B cell (primary cell): ENCODE measurements at places on chromosomes 13 and 19.

DNA sequence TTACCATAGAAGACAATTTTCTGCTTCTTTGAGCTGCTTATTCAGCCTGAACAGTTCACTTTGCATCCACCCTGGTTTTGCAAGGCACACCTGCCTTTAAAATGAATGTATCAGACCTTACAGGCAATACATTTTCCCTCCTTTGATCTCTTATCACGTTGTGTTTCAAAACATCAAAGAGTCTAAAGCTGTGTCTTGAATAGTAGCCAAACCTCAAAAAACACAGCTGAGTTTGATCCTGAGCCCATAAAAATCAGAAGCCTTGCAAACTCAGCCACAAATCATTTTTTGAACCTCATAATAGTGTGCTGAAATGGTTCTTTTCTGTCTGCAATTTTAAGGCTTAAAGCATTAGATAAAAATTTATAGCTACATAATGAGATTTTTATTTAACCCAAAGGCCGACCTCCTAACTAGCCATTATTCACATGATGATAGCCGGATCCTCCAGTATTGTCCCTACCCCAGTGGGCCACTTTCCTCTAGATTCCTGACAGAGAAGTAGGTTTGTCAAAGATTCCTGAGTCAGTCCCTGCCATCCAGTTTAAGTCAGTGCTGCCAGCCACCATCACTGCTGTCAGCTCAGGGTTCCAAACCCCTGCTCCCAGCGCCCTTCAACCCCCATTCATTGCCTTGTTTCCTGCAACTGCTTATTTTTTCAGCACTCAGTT is 71.8 kb downstream of the CAB39L start:
- H3K4me1 ChIP-seq: peaks cover 37% of the 10 kb centered on the region
- no peak overlapping the region for H3K4me3 ChIP-seq
- no peaks in the 10 kb centered on the region for H3K36me3 ChIP-seq
- peak; percentile 20 for DNase-seq

DNA sequence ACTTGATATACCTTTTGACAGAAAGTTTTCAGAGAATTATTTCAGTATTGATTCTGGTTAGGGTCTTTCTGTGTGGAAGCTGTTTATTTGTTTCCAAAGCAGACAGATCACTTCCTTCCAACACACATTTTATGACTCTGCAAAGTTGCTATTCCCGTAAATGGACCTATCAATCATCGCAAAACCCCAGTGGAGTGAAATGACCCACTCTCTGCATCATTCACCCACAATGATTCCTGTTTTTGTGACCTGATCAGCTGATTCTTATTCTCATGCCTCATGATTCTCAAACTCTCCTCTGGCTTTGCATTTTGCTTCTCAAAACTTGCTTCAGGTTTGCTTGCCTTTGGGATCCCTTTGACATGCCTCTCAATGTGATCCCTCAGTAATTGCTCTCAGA is 453.7 kb downstream of the PCDH17 start:
- H3K4me1 ChIP-seq: no peaks in the 10 kb centered on the region
- H3K27ac ChIP-seq: no peak overlapping the region
- no peaks in the 10 kb centered on the region for H3K36me3 ChIP-seq
- no peaks in the 10 kb centered on the region for H3K27me3 ChIP-seq
- DNase-seq: no peak

DNA sequence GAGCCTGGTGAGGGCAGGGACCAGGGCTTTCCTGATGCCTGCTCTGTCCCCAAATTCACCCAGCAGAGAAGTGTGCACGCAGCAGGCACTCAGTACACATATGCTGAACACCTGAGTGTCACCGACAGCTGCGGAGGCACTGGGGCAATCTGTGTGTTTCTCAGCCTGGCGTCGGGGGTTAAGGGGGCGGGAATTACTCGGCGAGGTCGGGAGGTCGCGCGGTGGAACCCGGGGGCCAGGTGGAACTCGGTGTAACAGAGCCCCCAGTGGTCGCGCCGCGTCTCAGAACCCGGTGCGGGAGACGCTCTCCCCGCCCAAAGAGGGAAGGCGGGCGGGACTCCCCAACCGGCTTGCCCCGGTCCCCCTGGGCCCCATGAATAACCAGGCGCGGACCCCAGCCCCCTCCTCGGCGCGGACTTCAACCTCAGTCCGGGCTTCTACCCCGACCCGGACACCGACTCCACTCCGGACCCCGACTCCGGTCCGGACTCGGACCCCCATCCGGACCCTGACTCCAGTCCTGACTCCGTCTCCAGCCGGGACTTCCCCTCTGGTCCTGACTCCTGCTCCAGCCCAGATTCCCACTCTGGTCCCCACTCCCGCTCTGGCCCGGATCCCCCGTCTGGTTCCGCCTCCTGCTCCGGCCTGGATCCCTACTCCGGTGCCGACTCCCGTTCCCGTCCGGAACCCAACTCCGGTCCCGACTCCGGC is at the start of gene SELENOV:
Gene SELENOV (plus strand): TSS at position 300 of the 711 bp plus-strand sequence. CDS start 74 bp downstream, at position 374.
- H3K4me3 ChIP-seq: no peak within 1 kb of the TSS
- H3K27me3 ChIP-seq: peaks cover 47% of the 10 kb centered on the region
- H3K4me1 ChIP-seq: peaks cover 25% of the 10 kb centered on the region

DNA sequence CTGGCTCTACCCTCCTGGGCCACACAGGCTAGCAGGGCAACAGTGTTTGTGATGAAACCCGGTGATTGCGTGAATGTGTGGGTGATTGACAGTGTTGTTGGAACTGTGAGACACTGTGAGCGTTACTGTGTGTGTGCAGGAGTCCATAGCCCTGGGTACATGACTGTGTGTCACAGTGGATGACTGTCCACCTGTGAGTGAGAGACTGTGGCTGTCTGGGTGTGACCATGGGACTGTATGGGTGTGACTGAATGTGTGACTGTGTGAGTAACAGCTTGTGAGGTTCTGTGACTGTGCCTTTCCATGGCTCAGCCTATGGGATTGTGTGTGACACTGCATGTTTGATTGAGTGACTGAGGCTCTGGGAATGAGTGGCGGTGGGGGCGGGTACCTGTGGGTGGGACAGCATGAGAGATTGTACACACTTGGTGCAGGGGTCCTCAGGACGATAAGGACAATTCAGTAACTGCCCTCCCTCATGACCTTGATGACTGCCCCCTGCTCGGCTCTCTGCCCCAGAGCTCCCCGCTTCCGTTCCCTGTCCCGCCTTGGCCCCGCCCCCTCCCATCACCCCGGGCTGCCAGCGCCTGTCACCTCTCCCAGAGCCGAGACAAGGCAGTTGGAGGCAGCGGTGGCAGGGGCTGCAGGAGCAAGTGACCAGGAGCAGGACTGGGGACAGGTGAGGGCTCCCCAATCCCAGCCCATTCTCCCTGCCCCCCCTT is at the start of gene GIPR:
Gene GIPR (plus strand): TSS at position 602 of the 722 bp plus-strand sequence. CDS start 1,300 bp downstream, outside the sequence.
- peaks cover 38% of the 10 kb centered on the region for H3K4me1 ChIP-seq
- peak; percentile 46 for DNase-seq
- peak within 1 kb of the TSS; percentile 31 for H3K4me3 ChIP-seq
- H3K36me3 ChIP-seq: no peaks in the 10 kb centered on the region

- H3K4me1 ChIP-seq: no peaks in the 10 kb centered on the region
- H3K36me3 ChIP-seq: no peaks in the 10 kb centered on the region
- no peak overlapping the region for H3K27ac ChIP-seq
- no peaks in the 10 kb centered on the region for H3K27me3 ChIP-seq
- H3K4me3 ChIP-seq: no peak overlapping the region
- no peak for DNase-seq
These were observed 315.9 kb downstream of the DNAJC15 start for GRCh38 chr13:43339145-43339804.

- no peaks in the 10 kb centered on the region for H3K4me1 ChIP-seq
- H3K27me3 ChIP-seq: no peaks in the 10 kb centered on the region
- H3K36me3 ChIP-seq: peaks cover 61% of the 10 kb centered on the region
- H3K27ac ChIP-seq: no peak overlapping the region
- no peak for DNase-seq
- no peak overlapping the region for H3K4me3 ChIP-seq
These were observed 33.4 kb downstream of the ALG5 start for GRCh38 chr13:36965767-36966166.

DNA sequence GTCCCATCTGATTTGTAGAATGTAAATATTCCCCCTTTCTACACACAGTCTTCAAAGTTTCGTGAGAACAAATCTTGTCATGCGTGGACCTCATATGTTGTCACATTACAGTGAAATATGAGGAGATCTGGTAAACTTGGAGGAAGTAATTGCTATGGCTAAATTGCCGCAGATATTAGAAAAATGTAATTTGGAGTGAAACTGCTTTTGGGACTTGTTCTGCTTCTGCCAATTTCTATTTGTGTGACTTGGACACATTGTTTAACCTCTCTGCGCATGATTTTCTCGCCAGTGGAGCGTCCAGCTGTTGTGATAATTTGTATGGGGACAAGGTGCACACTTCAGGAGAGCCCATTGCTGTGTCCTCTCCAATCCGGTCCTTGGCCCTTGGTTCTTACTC is 693.1 kb upstream of the SLC10A2 start:
- H3K27me3 ChIP-seq: no peaks in the 10 kb centered on the region
- H3K27ac ChIP-seq: no peak overlapping the region
- no peak for DNase-seq
- no peaks in the 10 kb centered on the region for H3K36me3 ChIP-seq

- no peaks in the 10 kb centered on the region for H3K36me3 ChIP-seq
- H3K27me3 ChIP-seq: no peaks in the 10 kb centered on the region
- H3K4me1 ChIP-seq: no peaks in the 10 kb centered on the region
- DNase-seq: no peak
These were observed 696.6 kb downstream of the LIG4 start for GRCh38 chr13:107518780-107519179.

- DNase-seq: no peak
- peak overlapping the region; percentile 80 for H3K27ac ChIP-seq
- peaks cover 89% of the 10 kb centered on the region for H3K4me1 ChIP-seq
- H3K36me3 ChIP-seq: peaks cover 16% of the 10 kb centered on the region
These were observed 68.6 kb downstream of the STK24 start for GRCh38 chr13:98508280-98508679.

DNA sequence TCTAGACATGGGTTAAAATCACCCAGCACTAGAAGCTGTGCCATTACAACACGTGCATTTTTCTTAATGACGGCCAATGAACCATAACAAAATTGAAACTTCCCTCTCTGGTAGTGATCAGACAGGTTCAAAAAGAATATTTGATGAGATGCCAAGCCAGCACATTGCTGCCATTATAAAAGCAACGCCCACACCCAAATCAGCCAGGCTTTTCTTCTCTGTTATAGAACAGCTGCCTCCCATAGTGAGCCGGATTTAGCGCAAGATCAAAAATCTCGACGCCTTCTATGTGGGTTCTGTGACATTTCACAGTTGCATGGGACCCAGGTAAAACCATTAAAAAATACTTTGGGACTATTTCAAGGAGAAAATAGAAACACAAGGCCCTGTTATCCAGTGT is 1158.0 kb downstream of the EFNB2 start:
- no peak overlapping the region for H3K27ac ChIP-seq
- no peaks in the 10 kb centered on the region for H3K27me3 ChIP-seq

- no peak for DNase-seq
- H3K27ac ChIP-seq: no peak overlapping the region
- H3K4me3 ChIP-seq: no peak overlapping the region
- H3K36me3 ChIP-seq: no peaks in the 10 kb centered on the region
These were observed 2.8 kb upstream of the DZIP1 start for GRCh38 chr13:95647321-95647720.
